ENCODE measurements at places on chromosomes 6 and 20.
A peak's percentile ranks its signal among the peaks of the same experiment; 100 is the strongest.

DNA sequence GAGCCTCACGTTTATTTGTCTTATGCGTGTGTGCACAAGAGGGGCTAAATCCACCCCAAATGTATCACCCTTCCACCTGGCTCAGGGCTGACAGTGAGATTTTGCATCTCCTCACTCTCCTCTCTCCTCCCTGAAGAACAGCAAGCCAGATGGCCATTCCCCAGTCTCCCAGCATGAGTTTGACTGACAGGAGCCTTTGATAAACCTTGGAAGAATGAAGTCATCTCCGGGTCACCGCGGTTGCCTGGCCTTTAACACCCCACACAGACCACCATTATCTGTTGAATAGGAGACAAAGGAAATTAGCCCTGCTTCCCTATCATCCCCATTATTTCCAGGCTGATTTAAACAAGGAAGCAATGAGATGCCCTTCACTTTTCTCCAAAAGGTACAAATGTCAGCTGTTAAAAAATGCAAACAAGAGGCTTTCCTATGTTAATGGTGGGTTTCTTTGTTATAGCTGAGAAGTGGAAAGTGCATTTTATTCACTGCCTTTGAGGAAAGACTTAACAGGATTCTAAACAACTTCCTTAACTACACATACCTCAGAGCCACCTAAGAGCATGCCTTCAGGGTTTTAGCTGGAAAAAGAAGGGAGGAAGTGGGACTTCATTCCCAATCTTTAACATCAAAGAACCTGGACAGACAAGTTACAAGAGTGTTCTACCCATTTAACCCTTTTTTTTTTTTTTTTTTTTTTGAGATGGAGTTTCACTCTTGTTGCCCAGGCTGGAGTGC, 524.8 kb upstream of the ID4 start:
- no peak for DNase-seq

GRCh38 chr6:98627129-98627775, 207.1 kb upstream of the POU3F2 start:
- DNase-seq: no peak

DNA sequence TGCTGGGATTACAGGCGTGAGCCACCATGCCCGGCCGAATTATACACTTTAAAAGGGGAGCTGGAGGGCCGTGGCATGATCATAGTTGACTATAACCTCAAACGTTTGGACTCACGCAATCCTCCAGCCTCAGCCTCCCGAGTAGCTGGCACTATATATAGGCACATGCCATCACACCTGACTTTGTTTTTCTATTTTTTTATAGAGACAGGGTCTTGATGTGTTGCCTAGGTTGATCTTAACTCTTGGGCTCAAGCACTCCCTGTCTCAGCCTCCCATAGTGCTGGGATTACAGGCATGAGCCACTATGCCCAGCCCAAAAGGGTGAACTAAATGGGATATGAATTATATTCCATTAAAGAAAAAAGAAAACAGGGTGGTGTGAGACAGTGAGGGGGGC, 7.8 kb downstream of the PTGIS start:
- no peak for DNase-seq

DNA sequence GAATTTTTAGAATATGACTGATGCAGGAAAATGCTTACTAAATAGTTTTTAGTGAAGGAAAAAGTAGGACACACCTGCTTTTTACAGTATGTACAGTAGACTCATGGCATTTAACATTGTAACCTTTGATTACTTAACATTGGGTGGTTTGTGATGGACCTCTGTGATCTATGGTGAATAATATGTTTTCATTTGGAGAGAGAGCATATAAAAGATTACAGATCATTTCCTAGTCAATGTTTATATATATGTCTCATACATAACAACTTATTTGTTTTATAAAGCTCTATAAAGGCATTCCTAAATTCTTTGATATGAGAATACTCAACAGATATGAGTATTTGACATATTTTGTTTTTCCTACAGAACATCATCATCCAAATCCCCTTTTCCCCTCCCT, 129.3 kb upstream of the PDE7B start:
- no peak for DNase-seq

DNA sequence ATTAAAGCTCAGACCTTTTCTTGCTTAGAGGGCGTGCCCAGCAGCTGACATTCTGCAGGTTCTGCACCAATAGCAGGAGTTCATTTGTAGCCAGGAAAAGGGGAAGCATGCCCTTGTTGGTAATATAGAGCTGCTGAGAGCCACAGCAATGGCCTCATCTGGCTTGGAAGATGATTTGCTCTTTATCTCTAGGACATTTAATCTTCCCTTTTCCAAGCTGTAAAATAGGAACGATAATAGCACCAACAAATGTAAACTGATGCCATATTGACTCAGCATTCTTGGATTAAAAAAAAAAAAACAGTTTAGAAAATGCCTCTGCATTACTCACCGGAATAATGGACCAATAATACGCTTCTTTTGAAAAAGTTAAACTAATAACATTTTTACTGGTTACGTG, 93.4 kb upstream of the SLC2A12 start:
- no peak for DNase-seq

DNA sequence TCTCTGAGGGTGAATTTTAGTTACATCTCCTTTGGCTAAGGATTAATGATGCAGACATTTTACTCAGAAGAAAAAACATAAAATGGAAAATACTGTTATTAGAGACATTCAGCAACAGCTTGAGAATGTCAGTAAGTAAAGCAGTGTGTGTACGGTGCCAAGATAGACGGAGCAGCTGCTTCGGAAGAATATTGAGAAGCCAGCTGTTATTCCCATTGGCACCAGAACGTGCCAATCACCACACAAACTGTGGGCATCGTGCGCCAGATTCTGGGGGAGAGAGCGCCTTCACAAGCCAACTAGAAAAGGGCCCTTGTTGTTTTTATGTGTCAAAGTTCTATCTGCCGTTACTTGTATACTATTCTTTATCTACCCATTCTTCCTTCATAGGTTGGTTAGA, 163.4 kb downstream of the MTFR2 start:
- DNase-seq: no peak

- DNase-seq: no peak
These were observed 20.4 kb downstream of the ACSS1 start for GRCh38 chr20:25037288-25038102.

DNA sequence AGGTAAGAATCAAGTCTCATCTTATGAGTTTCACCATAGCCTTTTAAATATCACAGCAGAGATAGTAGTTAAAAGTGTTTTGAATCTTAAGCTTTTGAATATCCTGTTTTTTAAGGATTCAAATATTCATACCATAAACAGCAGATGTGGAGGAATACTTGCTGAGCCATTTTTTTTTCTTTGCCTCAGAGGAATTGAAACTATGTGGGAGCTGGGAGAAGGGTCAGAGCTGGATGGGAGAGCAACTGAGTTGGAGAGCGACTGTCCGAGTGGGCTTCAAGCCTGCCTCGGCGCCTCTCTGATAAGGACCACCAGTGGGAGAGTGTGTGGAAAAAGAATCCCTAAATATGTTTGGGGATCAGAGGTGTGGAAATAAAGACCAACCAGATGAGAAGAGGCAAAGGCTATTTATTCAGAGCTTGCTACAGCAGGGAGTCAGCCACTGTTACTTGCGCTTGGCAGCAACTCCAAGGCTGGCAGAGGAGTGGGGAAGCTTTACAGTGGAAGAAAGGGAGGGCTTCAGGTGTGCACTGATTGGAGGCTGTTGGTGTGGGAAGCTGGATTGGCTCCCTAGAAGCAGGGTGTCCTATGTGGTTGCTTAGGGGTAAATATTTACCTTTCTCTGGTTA, 34.3 kb upstream of the MCUR1 start:
- no peak for DNase-seq

- no peak for DNase-seq
These were observed 148.5 kb upstream of the DEFB112 start for GRCh38 chr6:50198245-50198644.

- no peak for DNase-seq
These were observed 2.8 kb upstream of the RNASET2 start for GRCh38 chr6:166958926-166959861.

GRCh38 chr20:2299301-2299700, 3.5 kb downstream of the TGM3 start:
- no peak for DNase-seq

DNA sequence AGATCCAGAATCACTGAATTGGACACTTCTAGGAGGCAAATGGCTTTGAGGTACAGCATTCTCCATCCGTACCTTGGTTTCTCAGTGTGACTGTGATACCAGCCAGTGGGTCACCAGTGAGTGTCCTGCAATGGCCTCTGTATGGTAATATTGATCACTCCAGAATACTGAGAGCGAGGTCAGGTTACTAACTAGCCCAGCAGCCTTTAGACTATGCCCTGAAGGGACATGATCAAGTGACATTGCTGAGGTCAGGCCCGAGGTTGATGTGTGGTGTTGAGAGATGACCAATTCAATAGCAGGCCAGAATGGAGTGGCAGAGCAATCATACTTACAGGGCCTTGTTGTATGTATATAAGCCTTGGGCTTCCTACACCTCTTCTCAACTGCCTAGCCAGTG, 476.0 kb downstream of the KHDRBS2 start:
- DNase-seq: no peak

GRCh38 chr6:127690092-127690491, 113.1 kb downstream of the C6orf58 start:
- DNase-seq: peak; percentile 18

GRCh38 chr20:56463428-56463827, 5.0 kb upstream of the RTF2 start:
- no peak for DNase-seq

- DNase-seq: no peak
These were observed 8.8 kb downstream of the TMEM151B start for GRCh38 chr6:44278774-44279697.

DNA sequence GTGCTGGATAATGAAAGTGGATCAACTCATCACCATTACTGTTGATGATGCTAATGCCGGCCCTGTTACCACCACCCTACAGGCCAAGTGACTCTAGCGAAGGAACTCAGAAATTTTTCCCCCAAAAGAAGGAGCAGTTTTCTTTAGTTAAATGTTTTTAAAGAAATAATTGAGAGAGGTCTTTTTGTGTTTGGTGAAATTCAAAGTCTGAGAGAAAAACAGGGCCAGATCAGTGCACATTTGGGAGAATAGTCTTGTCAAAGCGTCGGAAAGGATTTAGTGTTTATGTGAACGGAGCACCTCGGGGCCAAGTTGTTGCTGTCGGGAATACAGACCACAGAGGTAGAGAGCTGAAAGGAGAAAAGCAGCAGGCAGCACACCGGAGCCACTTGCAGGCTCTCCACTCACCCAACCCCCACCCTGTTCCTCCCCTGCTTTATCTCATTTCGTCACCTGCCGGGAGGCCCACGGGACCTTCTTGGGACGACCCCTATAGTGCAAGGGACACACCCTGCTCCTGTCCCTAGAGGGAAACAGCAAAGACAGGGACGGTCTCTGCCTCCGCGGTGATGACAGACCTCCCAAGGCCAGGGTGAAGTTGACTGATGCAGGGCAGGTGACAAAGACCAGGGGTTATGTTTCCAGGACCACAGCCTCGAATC, 6.8 kb downstream of the TFAP2B start:
- peak; percentile 68 for DNase-seq

DNA sequence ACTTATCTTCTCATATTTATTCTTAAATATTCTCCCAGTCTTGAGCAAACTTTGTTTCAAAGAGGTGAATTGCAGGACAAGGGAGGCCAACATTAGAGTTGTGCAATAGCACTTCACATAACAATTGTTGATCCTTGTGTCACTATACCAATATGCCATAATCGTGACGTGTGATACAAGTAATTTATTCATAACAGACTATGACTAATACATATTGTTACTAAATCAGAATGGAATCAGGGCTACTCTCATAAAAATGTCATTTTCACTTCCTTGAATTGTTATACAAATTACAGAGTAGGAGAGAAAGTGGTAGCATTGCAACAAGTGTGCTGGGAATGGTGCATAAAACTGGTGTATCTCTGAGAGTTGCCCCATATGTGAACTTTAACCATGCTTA, 37.2 kb upstream of the PLCB1 start:
- no peak for DNase-seq

DNA sequence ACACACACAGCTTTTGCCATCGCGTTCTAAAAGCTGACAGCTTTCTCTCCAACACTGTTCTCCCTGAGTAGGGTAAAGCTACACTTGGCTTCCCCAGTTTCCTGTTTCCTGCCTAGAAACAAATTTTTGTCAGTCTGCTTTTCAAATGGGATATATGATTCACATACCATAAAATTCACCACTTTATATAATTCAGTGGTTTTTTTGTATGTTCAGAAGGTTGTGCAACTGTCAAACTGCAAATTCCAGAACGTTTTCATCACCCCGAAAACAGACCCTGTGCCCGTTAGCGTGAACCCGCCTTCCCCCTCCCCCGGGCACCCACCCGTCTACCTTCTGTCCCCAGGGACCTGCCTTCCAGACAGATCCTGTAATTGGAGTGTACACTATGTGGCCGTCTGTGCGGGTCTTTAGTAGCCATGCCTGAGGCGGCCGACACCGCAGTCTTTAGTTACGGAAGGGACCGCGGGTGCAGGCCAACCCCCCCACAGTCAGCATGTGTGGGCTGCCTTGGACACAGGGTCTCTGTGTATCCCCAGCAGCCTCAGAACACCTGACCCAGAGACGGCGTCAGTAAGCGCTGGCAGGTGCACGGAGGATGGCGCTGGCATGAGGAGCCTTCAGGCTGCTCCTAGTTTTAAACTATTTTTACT, 16.6 kb downstream of the HRH3 start:
- no peak for DNase-seq

GRCh38 chr6:34414999-34415858, 10.6 kb downstream of the RPS10 start:
- DNase-seq: peak; percentile 25

Measured in SK-N-DZ (cell line).